ENCODE measurements at places on chromosomes 11 and 22.
A peak's percentile ranks its signal among the peaks of the same experiment; 100 is the strongest.

DNA sequence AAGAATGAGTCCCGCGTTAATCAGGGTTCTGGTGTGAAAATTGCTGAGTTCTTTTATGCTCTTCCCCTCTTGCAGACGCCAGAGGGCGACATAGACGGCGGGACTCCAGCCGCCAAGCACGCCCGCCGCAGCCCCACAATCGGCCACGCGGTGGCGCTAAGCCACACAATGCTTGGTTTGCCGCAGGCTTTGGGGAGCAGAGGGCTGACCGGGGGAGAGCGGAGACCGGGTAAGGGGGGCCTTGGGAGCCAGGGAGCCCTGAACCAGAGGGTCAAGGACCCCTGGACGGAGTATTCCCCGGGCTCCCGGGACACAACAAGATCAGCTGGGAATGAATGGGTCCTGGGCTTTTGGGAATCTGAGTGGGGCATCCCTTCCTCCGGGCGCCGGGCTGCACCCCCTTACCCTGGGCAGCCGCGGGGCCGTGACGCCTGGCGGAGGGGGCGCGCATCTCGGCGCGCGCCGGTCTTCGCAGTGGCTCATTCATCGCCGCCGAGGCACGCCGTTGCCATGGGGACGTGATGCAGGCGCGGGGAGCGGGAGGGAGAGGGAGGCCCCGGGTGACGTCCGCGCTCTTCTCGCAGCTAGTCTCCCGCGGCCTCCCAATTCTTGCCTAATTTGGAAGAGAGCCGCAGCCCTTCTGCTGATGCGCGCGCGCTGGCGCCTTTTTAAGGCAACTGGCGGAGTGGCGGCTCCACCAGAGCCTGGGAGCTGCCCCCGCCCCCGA lies 12.2 kb upstream of the NPAS4 start:
- peak; percentile 93 for DNase-seq

- DNase-seq: no peak
Measured at GRCh38 chr11:76397383-76397782, 16.3 kb downstream of the GVQW3 start.

DNA sequence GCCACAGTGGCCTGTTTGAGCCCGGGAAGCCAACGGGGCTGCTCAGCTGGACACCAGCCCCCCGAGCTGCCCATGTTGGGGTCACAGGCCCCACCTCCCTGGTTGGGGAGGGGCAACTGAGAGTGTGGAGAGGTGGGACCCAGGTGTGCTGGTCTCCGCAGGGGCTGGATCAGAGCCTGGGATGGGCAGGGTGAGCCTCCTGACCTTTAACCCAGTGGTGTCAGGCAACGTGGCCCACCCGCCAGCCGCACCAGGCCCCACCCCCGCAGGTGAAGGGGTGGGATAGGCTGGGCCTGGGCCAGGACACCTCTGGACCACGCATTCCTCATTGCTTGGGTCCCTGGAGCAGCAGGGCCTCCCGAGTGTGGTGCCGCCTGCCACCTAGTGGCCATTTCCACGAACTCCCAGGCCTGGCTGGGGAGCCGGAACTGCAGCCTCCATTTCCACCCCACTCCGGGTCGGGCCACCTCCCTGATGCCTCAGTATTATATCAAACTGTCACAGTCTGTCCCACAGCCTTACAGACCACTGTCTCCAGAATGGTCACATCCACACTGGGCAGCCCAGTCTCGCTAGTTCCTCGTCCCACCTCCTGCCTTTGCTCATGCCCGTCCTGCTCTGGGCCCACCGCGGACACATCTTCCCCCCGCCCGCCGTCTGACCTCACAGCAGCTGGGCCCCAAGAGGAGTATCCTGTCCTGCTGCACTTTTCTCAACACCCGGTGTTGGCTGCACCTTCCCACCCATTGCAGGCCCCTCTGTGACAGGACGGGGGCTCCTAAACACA lies 13.3 kb upstream of the PPP6R3 start:
- peak; percentile 81 for DNase-seq

DNA sequence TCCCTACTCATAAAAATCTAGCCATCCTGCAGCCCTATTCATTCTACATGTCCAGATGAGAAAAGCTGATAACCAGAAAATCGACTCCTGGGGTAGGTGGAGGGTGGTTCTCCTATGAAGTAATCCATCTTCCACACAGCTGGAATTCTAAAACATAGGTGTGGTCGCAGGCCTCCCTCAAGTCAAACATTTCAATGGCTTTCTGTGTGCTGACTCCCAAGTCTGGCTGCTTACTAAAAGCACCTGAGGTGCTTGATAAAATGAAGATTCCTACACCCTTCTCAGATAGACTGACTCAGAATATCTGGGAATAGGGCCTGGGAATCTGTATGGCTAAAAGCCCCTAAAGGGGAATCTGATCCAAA lies 26.1 kb downstream of the IRAG1 start:
- no peak for DNase-seq

DNA sequence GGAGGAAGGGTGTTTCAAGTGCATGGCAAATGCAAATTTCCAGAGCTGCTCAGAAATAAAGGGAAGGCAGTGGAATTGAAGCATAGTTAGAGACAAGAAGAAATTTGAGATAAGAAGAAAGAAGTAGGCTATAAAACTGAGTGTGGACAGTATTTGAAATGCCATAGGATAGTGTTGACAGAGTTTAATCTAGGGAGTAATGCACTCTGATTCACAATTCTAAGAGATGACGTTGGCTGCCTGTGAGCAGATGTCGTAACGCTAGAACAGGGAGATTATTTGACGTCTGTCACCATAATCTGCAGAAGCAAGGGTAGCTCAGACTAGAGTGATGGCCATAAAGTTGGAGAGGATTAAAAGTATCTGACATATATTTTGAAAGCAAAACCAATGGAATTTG lies 389.9 kb upstream of the KIRREL3 start:
- DNase-seq: no peak

- DNase-seq: no peak
Measured at GRCh38 chr11:64146036-64146955, 19.6 kb downstream of the MACROD1 start.

GRCh38 chr11:47101406-47101805 lies 75.3 kb downstream of the ARFGAP2 start:
- DNase-seq: no peak

DNA sequence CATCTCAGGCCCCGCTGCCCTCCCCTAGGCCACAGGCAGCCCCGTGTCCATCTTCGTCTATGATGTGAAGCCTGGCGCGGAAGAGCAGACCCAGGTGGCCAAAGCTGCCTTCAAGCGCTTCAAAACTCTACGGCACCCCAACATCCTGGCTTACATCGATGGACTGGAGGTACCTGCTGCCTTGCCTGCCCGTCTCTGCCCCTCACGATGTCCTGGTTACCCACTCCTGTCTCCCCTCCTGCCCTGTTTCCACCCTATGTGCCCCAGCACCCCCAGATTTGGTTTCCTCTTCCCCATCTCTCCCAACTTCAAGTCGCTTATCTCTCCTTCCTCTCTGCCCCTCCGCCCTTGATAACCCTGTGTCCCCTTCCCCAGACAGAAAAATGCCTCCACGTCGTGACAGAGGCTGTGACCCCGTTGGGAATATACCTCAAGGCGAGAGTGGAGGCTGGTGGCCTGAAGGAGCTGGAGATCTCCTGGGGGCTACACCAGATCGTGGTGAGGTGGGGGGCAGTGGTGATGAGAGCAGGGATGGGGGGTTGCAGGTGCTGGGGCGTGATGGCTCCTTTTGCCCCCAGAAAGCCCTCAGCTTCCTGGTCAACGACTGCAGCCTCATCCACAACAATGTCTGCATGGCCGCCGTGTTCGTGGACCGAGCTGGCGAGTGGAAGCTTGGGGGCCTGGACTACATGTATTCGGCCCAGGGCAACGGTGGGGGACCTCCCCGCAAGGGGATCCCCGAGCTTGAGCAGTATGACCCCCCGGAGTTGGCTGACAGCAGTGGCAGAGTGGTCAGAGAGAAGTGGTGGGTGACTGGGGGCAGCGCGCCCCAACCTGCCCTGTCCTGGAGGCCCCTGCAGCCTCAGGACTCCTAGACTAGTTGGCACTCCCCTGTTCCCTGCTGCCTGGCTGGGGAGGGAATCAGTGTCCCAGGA lies 930 bp downstream of the SCYL1 start:
- no peak for DNase-seq

GRCh38 chr11:103067118-103067517 lies 24.8 kb downstream of the DCUN1D5 start:
- no peak for DNase-seq

DNA sequence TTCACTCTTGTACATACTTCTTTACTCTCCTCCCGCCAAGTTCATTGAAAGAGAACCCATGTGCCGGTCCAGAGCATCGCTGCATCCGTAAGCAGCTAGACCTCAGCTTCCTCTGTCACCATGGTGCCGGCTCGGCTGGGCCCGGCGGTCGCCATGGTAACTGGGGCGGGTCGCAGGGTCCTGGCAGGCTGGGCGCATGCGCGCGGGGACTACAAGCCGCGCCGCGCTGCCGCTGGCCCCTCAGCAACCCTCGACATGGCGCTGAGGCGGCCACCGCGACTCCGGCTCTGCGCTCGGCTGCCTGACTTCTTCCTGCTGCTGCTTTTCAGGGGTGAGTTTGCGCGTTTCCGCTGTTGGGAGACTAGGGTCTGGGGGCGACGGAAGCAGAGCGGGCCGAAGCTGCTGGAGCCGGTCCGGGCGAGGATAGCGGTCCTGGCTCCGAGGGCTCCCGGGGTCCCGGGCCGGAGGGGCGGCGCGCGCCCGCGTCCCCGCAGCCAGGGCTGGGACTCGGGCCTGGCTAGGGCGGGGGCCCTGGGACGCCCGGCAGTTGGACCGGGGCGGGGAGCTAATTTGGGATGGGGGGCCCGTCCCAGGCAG lies at the start of gene JAM3:
TSS of gene JAM3 (plus strand) at position 244 of the 597 bp plus-strand sequence. CDS start at position 256, 12 bp downstream.
- DNase-seq: peak; percentile 98

DNA sequence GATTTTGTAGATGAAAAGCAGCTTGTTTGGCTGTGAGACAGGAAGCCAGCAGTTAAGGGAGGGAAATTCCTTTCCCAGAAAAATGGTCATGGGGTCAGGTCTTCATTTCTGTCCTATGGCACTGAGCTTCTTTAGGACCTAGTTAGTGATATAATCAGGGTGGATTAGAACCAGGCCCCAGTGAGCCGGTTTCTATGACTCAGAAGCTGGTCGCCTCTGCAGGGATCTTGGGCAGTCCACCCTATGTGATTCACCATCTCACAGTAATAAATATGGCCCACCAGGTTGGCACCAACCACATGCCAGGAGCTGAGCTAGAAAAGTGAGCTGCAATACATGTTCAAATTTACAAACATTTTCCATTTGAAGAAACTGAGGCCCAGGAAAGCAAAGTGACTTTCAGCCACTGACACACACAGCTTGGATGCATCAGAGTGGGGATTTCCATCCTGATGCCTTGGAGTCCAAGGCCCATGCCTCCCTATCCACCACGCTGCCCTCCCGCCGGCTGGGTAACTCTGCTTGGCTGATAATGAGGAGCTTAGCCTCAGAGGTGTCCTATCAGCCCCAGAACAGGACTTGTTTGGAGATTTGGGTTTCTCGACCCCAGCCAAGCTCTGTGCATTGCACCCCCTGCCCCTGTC lies 42.0 kb downstream of the CD82 start:
- DNase-seq: no peak

DNA sequence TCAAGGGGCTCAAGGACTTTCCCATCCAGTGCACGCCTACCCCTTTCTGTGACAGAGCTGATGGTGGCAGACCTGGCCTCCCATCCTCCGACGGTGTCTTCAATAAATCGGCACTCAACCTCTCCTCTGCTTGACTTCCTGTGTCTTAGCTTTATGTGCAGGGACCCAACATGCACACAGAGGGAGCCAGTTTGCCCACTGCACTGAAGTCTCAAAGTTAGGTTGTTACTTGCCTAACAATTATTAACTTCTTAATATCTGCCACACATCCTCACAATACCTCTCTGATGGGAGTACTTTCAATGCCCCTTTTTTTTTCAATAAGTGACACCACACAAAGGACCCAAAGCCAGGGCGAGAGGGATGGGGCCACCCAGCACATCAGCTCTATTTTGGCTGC lies 3.6 kb downstream of the IZUMO1R start:
- no peak for DNase-seq

DNA sequence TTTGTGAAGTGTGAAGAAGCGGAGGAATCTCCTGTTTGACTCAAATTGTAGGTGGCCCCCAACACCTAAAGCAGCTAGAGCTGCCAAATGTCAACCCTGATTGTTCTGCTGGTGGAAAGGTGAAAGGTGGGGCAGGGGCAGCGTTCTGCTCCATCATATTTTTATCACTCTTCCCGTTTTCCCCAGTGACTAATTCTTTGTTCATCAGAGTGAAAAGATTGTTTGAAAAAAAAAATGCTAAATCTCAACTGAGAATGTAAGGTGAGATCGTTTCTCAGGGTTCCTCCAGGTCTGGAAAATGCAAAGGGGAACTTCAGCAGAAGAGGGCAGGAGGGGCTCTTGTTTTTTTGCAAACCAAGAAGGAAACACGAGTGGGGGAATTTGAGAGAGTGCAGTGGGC lies 137.7 kb downstream of the MN1 start:
- no peak for DNase-seq

DNA sequence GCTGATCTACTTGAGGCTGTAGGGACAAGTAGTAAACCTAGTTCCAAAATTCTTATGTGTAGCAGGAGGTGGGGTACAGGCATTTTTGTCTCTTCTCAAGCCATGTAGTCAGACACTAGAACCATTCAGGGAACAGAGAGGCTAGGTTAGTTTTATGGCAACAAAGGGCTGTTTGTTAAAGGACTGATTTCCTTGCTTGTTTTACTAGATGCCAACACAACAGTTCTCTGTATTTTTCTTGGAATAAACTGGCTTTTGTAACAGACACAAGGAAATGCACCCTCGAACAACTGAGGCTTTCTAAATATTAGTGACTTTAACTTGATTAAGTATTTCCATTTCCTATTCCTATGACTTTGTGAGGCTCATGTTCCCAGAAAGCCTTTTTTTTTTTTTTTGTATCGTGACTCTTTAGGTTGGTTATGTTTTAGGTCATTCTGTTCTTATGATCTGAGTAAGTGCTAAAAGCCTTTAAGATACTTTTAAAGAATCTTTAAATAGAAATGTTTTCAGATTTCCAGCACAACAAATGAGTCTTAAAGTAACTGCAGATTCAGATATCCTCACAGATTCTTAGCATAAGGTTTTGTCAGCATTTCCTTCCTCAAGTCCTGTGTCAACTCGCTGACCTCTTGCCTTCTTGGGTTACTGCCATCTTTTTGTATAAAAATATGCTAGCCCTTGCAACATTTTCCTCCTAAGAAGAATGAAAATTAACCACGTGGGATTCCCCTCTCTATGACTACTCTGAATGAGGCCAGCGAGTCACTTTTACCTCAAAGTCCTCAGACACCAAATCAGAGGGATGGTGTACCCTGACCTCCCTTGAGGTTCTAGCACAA lies 92.5 kb downstream of the CCDC83 start:
- no peak for DNase-seq

GRCh38 chr11:9982796-9983579 lies 311.0 kb downstream of the SBF2 start:
- no peak for DNase-seq

- DNase-seq: no peak
Measured at GRCh38 chr11:35917676-35918075, 26.2 kb upstream of the LDLRAD3 start.
